ENCODE measurements at places on chromosomes 5 and 9.
A peak's percentile ranks its signal among the peaks of the same experiment; 100 is the strongest.

- DNase-seq: no peak
These were observed 55.0 kb downstream of the PJA2 start for GRCh38 chr5:109354761-109355160.

GRCh38 chr5:141757402-141757801 lies 75.4 kb upstream of the ARAP3 start:
- no peak for DNase-seq

GRCh38 chr9:121348221-121348620 lies 21.8 kb downstream of the STOM start:
- no peak for DNase-seq

DNA sequence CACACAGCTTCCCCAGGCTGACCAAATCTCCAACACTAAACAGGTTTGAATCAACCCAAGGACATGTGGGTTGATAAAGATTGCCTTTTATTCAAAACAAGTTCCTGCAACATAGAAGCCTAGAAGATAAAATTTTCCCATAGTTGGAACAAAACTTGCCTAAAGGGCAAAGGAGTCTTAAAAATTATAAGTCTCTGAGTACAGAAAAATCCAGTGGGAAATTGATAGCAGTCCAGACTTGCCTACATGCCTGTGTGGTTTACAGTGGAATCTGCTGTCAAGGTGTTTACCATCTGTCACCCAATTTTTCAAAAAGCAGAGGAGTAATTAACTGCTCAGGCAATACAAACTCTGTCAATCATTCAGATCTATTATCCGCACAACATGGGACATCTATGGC lies 168.2 kb downstream of the PPP2R2B start:
- DNase-seq: no peak

DNA sequence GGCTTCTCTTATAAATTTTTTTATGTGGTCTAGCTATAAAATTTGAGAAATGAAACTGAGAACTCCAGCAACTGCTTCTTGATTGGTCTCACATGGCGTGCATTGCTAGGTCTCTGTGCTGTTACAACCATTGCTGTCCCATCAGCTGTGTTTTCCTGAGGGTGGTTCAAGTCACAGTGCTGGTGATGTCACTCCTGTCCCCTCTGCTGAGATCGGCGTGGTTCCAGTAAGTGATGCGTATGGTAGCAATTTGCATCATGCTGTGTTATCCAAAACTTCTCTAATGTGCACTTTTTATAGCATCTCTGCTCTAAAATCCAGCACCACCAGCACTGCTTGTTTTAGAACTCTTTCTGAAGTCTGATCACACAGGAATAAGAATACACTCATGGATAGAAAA lies 112.6 kb upstream of the ZNF608 start:
- no peak for DNase-seq

DNA sequence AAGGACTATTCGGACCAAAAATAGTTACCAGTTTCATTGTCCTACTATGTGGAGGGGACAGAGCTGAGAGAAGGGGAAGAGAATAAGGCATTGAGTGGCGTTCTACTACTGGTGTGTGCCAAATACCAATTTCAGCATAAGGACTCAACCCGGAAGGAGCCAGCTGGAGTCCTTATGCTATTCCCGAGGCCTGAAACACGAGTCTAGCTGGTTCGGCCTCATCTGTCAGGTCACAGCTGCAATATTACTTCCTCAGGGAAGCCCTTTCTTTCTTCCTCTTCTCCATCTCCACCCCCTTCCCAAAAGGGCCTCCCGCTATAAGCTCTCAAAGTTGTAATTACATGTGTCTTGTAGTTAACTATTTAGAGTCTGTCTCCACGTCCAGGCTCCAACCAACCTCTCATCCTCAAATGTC lies 20.5 kb upstream of the FER start:
- DNase-seq: no peak

GRCh38 chr5:94793816-94794198 lies 175.3 kb downstream of the SLF1 start:
- no peak for DNase-seq

GRCh38 chr9:23754551-23754950 lies 71.5 kb downstream of the ELAVL2 start:
- no peak for DNase-seq

GRCh38 chr5:149442563-149443182 lies 63.6 kb upstream of the IL17B start:
- DNase-seq: peak; percentile 92

DNA sequence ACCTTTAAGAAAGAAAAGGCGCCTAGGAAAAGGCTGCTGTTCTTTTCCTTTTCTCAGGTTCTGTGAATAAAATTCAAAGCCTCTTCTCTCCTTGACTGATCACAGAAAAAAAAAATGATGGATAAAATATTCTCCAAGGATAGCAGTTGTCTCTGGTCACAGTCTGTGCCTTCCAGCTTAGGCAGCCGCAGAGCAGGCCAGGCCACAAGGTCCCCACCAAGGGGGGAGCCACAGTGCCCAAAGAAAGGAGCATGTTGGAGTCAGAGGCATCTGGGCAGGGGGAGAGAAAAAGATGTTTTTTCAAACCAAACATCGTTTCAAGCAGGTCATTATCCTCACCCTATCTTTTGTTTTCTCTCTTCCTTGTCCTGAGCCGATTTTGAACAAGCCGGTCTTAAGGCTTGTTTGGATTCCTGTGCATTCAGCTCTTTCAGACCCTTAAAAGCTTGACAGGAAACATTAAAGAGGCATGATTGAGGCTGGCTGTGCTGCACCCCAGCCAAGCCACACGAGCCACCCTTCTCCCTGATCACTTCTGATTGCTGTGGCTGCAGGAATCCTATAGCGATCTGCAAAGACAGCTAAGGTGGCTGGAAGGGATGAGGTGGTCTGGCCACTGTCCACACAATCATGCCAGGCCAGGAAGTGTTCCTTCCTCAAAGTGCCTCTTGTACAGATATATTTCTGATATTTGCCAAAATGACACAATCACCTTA lies 284.6 kb upstream of the TLE4 start:
- no peak for DNase-seq

DNA sequence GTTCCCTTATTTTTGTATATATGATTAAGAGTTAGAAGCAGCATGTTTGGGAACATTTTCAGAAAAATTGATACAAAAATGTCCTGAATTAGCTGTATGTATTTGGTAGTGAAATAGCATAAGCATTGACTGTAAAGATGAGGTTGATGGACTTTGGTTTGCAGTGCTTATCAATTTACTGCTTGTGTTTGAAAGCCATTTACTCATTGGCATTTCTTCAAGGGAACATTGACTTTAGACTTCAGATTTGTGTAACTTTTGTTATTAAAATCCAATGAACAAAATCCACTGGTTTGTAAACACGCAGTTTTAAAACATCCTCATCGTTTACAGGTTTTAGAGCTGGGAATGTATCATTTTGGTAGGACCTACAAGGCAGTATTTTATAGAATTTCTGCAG lies 61.3 kb downstream of the KDM4C start:
- DNase-seq: no peak

DNA sequence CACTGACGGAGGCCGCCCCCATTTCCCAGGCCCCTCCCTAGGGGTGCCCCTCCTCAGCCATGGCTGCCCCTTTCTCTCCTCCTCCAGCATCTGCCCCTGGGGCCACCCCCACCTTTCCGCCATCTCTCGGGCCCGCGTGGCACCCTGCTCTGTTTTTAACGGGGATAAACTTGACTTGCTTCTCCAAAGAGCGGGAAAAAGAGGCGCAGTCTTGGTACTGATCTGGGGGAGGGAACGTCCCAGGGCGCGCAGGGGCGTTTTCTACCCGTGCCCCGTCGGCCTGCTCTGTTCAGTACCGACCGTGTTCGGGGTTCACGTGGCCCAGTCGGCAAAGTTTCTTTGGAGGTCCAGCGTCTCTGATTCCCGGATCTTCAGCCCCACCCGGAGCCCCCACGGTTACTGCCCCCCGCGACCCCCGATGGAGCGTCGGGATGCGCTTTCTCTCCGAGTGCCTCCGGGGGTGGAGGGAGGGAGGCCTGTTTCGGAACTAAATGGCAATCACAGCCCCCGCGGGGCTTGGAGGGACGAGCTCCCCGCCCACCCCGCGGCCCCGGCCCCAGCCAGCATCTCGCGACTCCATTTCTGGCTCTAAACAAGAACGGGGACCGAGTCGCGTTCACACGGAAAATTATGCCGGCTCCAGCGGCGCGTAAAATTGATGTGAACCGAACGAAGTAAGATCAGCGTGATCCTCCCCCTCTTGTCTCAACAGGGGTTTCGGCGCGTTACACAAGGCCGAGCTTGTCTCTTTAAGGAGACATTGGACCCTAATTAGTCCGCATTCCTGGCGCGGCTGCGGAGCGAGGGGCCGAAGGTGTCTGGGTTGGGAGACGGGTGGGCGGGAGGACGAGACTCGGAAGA lies 1.1 kb upstream of the TLE4 start:
- peak; percentile 87 for DNase-seq

DNA sequence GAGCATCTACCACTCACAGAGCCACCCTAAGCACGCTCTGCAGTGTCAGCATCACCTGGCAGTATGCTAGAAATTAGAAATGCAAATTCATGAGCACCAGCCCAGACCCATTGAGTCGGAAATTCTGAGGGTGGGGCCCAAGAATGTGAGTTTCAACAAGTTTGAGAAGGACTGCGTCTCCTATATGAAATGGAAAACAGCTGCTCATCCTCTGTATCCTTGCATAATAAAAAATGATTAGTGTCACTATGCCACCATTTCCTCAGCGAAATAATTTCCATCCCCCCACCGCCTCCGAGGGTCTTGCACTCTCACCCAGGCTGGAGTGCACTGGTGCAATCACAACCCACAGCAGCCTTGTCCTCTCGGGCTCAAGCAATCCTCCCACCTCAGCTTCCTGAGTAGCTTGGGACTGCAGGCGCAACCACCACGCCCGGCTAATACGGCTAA lies 1.3 kb upstream of the IQGAP2 start:
- DNase-seq: no peak

DNA sequence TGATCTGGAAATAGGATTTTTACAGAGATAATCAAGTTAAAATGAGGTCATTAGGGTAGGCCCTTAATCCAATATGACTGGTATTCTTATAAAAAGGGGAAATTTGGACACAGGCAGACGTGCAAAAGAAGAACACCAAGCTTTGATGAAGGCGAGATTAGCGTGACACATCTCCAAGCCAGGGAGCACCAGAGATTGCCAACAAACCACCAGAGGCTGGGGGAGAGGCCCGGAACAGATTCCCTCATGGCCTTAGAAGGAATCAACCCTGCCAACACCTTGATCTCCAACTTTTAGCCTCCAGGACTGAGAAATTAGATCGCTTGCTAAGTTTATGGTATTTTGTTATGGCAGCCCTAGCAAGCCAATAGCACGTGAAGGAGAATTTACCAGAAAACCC lies 10.8 kb upstream of the ARSI start:
- DNase-seq: no peak

GRCh38 chr5:54993318-54993717 lies 7.9 kb upstream of the ESM1 start:
- DNase-seq: no peak

DNA sequence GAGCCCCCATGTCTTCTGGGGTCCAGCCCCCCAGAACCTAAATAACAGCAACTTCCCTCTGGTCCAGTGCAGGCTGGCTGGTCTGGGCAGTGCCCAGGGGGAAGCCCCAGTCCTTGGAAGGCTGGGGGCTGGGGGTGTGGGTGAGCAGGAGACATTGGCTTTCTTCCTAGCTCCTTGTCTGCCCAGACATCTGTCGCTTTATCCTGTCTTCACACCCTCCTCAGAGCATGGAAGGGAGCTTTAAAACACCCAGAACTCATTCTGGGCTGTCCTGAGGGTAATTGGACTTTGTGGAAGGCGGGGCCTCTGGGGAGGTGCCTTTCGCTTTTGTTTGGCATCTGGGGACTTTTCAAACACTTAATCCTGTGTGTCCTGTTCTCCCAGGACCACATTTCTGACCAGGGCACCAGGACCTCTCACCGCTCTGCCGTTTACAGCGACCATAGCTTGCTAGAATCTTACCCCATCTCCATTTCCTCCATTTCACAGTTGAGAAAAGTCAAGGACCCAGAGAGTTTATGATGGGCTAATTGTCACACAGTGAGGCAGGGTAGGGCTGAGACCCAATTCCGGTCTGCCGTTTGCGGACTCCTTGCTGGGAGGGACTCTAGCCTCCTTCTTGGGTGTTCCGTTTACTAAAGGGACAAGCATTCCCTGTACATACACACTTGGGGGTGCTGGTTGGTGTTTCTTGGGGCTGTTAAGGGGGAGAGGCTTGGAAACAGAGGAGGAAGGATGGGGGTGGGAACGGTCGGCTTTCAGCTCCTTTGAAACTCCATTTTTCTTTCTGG lies 1.1 kb downstream of the GSN start:
- no peak for DNase-seq

- no peak for DNase-seq
These were observed 14.6 kb downstream of the MRPL36 start for GRCh38 chr5:1785062-1785461.

DNA sequence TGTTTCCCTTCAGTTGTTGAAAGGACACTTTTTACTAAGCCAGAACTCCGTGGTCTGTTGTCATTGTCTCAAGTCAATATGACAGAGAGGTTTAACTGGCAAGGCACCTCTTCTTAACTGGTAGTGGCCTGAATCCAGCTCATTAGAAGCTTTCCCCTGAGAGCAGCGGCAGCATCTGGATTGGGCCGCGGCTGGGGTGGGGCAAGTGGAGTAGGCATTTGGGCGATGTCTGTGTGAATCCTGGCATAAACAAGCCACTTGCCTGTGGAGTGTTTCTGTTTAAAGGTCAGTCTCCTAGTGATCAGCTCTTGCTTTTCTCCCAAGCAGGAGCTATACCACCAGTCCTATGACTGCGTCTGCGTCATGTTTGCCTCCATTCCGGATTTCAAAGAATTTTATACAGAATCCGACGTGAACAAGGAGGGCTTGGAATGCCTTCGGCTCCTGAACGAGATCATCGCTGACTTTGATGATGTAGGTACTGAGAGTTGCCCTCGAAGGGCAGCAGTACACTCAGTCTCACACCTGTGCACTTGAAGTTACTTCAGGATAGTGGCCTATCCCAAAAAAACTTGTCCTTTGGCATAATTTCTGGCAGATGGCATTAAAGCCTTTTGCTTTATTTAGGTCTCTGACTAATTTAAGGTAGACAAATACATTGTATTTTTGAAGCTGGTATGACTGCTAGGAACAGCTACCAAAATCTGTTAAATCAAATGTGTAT lies 48.9 kb downstream of the CFAP90 start:
- DNase-seq: no peak

DNA sequence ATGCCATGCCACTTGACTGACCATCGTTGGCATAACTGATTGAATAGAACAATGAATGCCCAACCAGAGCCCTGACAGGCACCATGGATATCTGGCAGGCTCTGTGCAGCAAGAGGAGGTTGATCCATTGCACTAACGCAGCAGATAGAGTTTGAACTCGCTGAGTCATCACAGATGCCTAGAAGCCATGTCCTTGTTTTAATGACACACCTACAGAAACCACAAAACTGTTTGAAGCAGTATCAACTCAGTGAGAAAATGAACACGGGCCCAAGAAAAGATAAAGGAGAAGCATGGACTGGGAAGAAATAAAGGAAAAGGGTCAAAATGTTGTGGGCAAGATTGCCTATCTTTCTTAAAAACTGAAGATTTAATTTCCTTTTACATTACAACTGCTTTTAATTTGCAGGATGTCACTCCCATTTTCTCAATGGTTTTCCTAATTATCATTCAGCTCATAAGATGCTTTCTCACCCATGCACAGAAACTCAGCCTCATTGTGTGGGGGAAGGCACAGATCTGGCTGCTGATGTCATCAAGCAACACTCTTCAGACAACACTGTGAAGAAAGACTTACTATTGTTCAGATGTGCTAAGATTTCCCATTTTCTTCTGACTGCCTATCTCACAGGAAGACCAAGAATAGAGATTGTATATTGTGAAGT lies 129.0 kb downstream of the PIK3R1 start:
- DNase-seq: no peak

- DNase-seq: peak; percentile 55
These were observed 114.8 kb downstream of the WNK2 start for GRCh38 chr9:93298498-93299417.
